NCI-H748 treated with DMSO at 0.1 percent for 48 hours (cell line): ENCODE measurements at places on chromosomes 12 and 14.

- DNase-seq = no peak
Observed at GRCh38 chr12:28987538-28988324, 161.3 kb upstream of the FAR2 start.

DNA sequence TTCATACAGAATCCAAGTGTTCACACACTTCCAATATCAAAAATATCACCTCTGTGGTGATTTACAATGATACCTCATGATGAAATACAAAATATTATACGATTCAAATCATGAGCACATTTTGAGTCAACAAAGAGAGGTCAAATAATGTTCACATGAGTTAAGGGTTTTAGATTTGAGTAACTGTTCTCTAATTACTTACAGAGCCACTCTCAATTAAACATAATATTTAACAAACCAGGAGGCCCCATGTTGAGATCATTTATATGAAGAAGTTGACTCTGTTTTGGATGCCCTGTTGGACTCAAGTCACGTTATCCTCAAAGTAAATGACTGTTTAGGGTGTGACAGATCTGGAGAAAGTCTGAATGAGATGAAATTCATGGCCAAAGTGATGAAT is 53.5 kb downstream of the NUAK1 start:
- no peak for DNase-seq

- no peak for DNase-seq
Observed at GRCh38 chr12:62976110-62976662, 41.2 kb upstream of the PPM1H start.

- no peak for DNase-seq
Observed at GRCh38 chr14:61549425-61549824, 145.9 kb upstream of the HIF1A start.

DNA sequence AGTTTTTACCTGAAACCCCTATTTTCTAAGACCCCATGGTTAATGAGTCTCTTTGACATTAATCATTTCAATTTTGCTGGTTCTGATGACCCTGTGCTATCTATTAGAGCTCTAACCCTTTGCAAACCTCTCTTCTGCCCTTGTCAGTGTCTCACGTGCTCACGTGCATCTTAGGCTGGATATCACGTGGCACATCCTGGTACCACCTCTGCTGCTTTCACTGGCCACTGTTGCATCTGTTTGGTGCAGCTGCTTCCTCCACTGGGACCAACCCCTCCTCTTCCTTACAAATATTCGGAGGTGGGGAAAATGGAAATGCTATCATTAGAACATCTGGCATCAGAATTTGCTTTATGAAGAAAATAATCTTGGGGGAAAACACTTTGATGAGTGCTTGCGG is 119.6 kb downstream of the CRADD start:
- DNase-seq = no peak

GRCh38 chr12:120488057-120488640 is 7.8 kb upstream of the DYNLL1 start:
- DNase-seq = no peak

DNA sequence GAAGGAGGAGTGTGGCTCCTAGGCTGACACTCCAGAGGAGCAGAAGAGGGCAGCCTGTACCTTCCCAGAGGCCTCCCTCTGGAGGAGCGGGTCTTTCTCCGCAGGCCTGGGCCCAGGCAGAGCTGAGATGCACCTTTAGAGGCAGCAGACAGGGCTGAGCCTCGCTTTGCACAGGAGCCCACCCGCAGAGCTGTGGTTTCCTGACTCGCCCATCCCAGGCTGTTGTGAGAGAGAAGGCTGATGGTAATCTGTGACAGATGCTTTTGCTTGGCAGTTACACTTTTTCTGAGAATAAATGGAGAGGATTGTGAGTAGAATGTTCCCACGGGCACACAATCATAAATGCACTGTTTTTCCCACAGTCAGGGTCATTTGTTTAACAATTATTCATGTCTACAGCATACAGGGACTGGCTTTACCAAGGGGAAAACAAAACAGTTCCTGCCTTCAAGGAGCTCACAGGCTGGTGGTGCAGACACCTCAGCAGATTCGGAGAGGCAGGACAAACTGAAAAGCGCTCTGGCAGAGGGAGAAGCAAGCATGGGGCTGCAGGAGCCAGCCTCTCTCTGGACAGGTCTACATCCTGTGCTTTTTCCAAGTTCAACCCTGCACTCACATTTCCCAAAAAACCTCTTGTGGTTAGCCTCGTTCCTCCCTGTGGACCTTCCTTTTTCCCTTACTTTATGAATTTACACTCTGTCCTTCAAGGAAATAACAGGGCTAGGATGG is 13.9 kb downstream of the EVL start:
- no peak for DNase-seq

DNA sequence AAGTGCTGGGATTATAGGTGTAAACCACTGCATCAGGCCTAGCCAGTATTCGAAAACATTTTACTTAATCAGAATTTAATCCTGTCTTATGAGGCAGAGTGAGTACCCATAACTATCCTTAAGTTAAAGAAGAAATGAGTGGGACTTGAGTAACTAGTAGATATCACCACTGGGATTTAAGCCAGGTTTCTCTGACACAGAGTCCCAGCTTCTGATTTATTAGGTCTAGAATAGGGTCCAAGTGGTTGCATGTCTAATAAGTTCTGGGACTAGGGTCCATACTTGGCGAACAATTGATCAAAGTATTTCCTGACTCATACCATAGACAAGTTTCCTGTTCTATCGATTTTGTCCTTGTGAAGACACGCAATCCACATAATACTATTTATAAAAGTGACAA is 18.9 kb downstream of the PTPRB start:
- no peak for DNase-seq

DNA sequence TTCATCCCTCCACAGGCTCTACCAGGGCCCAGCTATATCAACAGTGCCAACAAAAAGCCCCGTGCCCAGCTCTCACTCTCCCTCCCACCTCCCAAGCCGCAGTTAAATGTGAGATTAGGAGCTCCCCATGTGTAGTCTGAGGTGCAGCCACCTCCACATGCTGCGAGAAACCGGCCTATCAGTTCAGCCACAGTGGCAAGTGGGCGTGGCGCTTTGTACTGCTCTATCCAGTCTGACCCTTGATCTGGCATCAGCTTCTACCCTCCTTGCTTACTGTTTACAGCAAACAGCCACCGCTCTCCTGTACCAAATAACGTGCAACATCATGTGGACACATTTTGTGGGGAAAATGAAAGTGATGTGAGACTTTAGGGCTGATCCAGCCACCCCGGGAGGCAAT is 1.7 kb downstream of the PLEK2 start:
- DNase-seq = no peak

DNA sequence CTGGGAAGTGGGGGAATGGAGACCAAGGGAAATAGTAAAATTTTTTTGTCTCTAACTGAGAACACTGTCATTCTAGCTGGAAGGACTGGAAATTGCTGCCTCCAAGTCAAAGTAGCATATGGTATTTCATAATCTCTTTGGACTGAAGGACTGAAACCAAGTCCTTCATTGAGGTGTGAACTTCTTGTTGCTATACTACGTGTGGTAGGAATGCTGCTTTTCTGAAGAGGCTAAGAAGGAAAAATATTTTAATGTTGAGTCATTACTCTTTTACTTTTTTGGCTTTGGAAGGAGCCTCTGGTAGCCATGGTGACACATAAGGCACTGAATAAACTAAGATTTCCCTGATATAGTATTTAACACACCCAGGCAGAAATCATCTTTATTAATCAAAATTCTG is 465.4 kb downstream of the NPAS3 start:
- DNase-seq = no peak

- no peak for DNase-seq
Observed at GRCh38 chr14:104546591-104547309, 32.8 kb upstream of the C14orf180 start.

GRCh38 chr12:3671330-3672112 is 81.4 kb downstream of the CRACR2A start:
- no peak for DNase-seq

- no peak for DNase-seq
Observed at GRCh38 chr14:21860172-21860571, 186.6 kb upstream of the OR4E1 start.

DNA sequence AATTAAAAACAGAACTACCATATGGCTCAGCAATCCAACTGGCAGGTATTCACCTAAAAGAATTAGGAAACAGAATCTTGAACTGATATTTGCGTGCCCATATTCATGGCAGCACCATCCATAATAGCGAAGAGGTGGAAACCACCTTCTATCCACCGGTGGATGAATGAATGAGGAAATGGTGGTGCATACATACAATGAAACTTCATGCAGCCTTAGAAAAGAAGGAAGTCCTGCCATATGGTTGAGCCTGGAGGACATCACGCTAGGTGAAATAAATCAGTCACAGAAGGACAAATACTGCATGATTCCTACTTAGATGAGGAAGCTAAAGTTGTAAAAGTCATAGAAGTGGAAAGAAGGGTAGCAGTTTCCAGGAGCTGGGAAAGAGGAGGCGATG is 6.6 kb downstream of the TCL1A start:
- no peak for DNase-seq

GRCh38 chr12:95495433-95495832 is 21.5 kb downstream of the METAP2 start:
- DNase-seq = no peak

GRCh38 chr12:52070185-52070925 is 577 bp downstream of the ATG101 start:
- DNase-seq = no peak

DNA sequence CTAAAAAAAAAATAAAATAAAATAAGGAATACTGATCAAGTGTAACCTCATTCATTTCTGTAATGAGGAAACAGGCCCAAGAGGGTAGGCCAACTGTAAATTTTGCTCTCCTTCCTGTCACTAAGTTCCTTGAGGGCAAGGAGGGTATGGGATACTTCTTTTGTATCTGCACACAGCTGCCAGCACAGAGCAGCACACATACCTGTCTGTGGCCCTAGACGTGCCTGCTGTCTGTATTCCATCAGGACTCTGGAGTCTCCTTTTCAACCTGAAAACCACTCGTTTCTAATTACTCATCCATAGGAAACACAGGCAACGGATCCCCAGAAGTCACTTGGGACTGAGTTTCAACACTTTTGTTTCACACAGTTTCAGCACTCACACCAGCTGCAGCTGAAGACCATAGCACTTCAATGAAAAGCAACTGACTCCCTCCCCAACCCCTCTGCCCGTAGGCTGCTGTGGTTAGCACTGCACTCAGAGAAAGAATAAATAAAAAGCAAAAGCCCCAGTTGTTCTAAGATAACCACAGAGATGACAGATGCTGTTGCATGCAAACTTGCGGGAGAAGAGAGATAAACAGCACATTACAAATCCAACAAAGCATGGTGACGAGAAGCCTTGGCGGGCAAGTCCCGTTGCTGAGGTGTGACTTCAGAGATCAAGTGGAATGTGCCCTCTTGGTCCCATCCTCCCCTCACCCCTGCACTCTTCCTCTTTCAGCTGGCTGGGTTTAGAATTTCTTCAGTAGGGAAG is 24.9 kb downstream of the CRACR2A start:
- no peak for DNase-seq

GRCh38 chr12:124028555-124028925 is 55.5 kb downstream of the ZNF664 start:
- DNase-seq = no peak

- DNase-seq = no peak
Observed at GRCh38 chr12:128513331-128513730, 246.4 kb downstream of the TMEM132C start.

DNA sequence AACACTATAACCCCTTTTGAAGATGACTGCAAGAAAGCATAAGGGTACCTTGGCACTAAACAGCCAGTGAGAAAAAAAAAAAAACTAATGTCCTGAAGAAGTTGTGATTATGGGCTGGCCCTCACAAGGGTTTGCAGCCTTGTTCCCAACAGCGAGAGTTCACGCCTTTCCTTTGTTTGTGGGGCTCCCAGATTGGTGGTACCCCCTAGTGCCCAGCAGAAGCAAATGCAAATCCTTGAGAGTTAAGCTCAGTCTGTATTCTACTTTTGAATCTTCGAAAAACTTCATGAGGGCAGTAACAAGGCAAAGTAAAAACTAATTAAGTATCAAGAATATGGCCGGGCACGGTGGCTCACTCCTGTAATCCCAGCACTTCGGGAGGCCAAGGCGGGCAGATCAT is 238.9 kb upstream of the LMO3 start:
- no peak for DNase-seq

- no peak for DNase-seq
Observed at GRCh38 chr12:92992041-92992440, 62.9 kb upstream of the EEA1 start.

- no peak for DNase-seq
Observed at GRCh38 chr14:45201905-45202304, 51.1 kb downstream of the MIS18BP1 start.

GRCh38 chr12:120678572-120678971 is 8.4 kb upstream of the MLEC start:
- no peak for DNase-seq

GRCh38 chr14:102927878-102928411 is 5.5 kb downstream of the AMN start:
- DNase-seq = no peak

- DNase-seq = no peak
Observed at GRCh38 chr12:131445184-131445774, 265.6 kb upstream of the SFSWAP start.

GRCh38 chr12:124630791-124631313 is 63.4 kb upstream of the NCOR2 start:
- DNase-seq = no peak

- no peak for DNase-seq
Observed at GRCh38 chr14:65850429-65851135, 438.1 kb downstream of the FUT8 start.

GRCh38 chr12:100715976-100716944 is 78.3 kb upstream of the ANO4 start:
- DNase-seq = no peak

DNA sequence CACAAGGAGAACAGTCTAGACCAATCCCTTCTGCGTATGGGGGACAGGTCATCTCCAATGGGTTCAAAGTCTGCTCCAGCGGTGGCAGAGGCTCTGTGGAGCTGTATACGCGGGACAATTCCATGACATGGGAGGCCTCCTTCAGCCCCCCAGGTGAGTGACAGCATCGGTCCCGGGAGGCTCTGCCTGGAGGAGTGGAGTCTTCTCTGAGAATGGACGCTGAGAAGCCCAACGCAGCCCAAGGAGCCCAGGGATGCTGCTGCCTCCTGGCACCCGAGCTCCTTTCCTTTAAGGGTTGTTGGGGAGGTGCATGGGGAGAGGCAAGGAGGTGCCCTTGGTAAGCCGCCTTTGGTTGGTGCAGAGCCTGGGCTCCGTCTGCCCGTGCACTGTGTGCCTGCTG is 28.2 kb downstream of the ADGRD1 start:
- no peak for DNase-seq

GRCh38 chr12:95207407-95207806 is 9.9 kb downstream of the FGD6 start:
- no peak for DNase-seq

- DNase-seq = no peak
Observed at GRCh38 chr12:1930803-1931597, 12.5 kb upstream of the CACNA2D4 start.

DNA sequence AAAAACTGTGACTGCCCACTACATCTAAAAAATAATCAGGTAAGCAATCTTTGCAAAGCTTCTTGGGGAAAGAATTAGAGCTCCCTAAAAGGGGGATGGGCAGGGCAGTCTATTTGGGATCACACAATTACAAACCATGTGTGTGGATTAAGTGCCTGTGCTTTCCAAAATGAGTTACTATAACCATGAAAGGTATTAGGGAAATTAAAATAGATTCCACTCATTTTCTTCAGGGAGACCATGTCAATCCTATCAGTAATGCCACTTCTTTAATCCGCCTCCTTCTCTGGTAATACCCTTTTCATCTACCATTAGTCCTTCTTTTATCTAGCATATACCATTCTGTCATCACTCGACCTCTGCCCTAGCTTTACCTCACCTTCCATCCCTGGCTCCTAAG is 53.7 kb downstream of the PAWR start:
- DNase-seq = no peak
